ENCODE measurements at places on chromosomes 16 and 17.

DNA sequence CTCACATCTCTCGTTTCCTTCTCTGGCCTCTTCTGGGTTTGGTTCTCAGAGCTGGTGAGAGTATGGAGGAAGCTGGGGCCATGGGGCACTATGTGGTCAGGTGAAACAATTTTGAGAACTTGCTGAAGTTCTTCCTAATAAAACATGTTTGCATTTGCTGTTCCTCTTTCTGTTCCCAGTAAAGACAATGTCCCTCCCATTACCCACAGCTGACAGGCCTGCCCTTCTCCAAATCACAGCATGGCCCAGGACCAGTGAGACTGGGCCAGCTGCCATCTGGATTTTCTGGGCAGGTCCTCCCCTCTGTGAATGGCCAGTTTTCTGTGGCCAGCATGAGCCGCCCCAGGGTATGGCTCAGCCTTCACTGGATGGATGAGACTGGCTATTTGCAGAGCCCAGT is at the start of gene CD300H:
CD300H (minus strand) TSS at position 113 of the 400 bp plus-strand sequence.
- DNase-seq: no peak

- DNase-seq: no peak
Measured at GRCh38 chr16:69924777-69925191, 26.4 kb upstream of the CLEC18A start.

- no peak for DNase-seq
Measured at GRCh38 chr17:74607221-74607620, 15.1 kb upstream of the CD300LD start.

- DNase-seq: no peak
Measured at GRCh38 chr16:86565181-86565631, 1.4 kb upstream of the FOXC2 start.

GRCh38 chr17:3879591-3880417 is 13.0 kb downstream of the CAMKK1 start:
- no peak for DNase-seq

GRCh38 chr17:77548967-77549366 is 408.2 kb downstream of the SEC14L1 start:
- DNase-seq: peak; percentile 65

GRCh38 chr16:79411805-79412204 is 188.7 kb downstream of the MAF start:
- no peak for DNase-seq

DNA sequence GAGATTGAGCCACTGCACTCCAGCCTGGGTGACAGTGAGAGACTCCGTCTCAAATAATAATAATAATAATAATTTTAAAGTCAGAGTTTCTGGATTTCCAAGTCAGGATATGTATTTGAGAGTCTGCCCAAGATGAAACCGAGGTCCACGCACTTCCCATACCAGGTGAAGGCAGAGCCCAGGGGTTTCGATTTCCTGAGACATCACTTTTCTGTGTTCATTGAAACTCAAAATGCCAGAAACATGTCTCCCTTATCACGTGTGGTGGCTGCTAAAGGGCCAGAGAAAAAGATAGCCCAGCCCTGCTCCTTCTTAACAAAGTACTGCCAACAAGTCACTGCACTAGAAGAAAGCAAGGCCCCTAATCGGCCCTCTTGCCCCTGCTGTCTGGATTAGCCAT is 9.8 kb upstream of the RNF157 start:
- no peak for DNase-seq

DNA sequence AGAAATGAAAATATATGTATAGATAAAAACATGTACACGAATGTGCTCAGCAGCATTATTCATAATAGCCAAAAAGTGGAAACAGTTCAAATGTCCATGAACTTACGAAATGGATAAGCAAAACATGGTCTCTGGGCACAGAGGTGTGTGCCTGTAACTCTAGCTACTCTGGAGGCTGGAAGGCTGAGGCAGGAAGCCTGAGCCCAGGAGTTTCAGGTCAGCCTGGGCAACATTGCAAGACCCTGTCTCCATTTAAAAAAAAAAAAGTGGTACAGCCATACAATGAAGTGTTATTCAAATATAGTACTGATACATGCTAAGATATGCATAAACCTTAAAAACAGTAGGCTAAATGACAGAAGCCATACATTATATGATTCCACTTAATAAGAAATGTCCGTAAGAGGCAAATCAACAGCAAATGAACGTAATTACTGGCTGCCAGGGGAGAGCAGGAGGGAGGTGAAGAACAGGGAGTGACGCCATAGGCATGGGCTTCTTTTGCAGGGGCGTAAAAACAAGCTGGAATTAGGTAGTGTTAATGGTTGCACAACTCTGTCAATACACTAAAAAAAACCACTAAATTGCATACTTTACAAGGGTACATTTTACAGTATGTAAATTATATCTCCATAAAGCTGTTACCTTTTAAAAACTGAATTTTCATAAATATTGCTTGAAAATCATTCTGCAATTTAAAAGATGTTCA is 87.2 kb upstream of the PLEKHM1 start:
- no peak for DNase-seq

GRCh38 chr17:67855504-67856324 is 30.4 kb downstream of the BPTF start:
- peak; percentile 79 for DNase-seq

DNA sequence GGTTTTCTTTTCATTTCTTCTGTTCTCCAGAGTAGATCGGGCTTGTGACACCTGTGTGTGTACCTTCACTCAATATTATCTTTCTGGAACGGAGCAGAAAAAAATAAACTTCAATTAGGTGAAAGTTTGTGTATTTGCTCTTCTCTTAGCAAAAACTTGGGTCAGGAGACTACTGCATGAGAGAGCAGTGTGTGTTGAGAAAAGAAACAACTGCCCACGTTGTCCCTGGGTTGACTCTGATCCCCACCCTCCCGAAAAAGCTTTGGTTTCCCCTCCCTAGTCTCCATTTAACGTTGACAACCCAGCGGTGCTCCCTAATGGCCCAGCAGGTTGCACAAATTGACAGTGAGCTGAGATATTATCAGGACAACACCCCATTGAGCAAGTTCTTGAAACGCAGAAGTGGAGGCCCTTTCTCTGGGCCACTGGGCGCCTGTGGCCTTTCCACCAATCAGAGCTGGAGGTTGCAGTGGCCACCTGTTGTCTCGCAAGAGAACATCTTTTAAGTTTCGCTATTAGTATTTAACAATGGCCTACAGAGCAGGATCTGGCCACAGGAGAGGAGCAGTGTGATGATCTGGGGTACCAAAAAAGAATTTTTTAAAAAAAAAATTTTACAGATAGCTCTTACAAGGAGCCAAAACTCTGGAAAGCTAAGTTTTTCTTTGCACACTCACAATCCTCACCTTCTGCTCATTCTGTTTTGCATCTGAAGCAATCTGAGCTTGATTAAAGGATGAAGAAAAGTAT is 1.5 kb upstream of the TOX3 start:
- DNase-seq: no peak

DNA sequence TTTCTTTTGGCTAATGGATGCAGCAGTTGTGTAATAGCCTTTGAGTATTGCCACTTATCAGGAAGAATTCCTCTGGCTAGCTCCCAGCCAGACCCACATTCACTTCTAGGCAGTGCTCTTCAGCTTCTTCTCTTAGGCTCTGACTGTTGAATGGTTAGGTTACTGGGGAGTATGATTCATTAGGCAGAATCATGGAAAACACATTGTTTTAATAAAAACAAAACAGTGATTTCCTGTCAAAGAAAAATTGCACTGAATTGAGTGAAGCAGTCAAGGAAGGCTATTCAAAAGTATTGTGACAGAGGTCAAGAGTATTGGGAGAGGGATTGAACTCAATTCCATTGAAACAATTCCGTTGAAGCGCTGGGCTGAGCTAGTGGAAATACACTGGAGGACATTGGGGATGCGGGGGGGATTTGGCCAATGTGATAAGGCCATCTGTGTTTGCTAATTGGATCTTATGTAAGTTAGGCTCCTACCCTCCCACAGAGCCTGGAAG is 68.0 kb downstream of the CNTNAP4 start:
- DNase-seq: no peak

DNA sequence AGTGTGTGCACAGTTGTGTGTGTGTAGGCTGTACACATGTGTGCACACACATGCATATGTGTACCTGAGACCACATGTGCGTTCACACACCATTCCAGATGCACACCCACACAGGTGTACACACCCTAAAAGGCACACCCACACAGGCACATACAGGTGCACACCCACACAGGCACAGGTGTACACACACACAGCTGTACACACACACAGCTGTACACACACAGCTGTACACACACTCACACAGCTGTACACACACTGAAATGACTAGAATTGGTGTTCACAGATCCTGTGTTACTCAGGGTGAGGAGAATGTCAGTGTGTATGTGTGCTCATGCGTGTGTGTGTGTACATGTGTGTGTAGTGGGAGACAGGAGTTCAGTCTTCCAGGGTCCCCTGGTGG is 15.9 kb upstream of the DOC2B start:
- DNase-seq: no peak

DNA sequence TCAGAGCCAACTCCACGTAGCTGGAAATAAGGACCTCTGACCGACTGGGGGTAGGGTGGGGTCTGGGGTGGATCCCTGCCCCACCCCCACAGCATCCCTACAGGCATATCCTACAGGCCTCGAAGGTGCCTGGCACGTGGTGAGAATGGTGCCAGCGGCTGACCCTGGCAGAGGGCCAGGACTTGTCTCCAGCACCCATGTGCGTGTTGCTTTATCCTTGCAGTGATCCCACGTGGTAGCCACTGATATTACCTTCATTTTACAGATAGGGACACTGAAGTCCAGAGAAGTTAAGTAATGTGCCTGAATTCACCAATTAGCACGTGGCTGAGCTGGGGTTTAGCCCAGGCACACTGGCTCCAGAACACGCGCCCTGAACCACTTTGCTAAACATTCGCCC is 8.3 kb downstream of the ITGAD start:
- no peak for DNase-seq

DNA sequence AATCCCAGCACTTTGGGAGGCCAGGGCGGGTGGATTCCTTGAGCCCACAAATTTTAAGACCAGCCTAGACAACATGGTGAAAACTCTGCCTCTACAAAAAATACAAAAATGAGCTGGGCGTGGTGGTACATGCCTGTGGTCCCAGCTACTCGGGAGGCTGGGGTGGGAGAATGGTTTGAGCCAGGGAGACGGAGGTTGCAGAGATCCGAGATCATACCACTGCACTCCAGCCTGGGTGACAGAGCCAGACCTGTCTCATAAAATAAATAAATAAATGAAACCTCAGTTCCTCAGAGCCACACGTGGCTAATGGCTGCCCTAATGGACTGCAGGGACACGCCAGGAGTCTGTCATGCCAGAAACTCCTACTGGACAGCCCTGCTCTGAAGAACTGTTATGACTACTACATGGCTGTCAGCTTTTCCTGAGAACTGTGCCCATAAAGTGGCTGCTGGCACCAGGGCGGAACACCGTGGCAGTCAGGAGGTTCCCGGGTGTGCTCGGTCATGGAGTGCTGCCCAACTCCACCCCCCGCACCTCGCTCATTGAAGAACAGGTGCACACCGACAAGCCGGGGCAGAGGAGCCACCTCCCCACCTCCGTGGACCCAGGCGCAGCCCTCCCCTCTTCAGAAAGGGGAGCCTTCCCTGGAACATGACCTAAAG is 4.3 kb downstream of the TMEM11 start:
- DNase-seq: no peak

GRCh38 chr17:83083368-83084201 is 4.2 kb downstream of the METRNL start:
- peak; percentile 67 for DNase-seq

- peak; percentile 80 for DNase-seq
Measured at GRCh38 chr17:2814481-2815341, 18.5 kb downstream of the RAP1GAP2 start.

GRCh38 chr17:1030684-1031532 is 34.0 kb downstream of the TIMM22 start:
- DNase-seq: no peak

GRCh38 chr16:86408685-86409084 is 101.6 kb upstream of the FOXF1 start:
- no peak for DNase-seq

Measured in hematopoietic multipotent progenitor cell treated with erythropoietin and hydrocortisone succinate and interleukin-3 and kit ligand, for 6 days (in vitro differentiated cells).